GM23248 (cell line): ENCODE measurements at places on chromosomes 2 and 18. TPM values are rescaled to one million over a fixed set of nuclear protein-coding genes. Genes with fewer than 3 reads are reported as not detected.

DNA sequence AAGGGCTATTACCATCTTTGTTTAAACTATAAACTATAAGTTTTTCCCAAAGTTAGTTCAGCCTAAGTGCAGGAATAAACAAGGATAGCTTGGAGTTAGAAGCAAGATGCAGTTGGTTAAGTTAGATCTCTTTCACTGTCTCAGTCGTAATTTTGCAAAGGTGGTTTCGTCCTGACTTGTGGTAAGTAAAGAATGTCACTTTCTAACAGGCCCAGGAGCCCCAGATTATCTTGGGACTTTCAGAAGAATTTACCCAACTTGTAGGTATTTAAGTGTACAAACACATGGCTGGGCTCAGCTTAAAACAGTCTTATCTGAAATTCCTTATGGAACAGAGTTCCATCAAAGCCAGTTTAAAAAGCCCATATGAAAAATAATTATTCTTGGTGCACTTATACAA is 18.3 kb upstream of the FAM98A start:
- H3K27ac ChIP-seq, result no peak overlapping the region
- no peaks in the 10 kb centered on the region for H3K4me1 ChIP-seq
- DNase-seq, result no peak
- H3K27me3 ChIP-seq, result no peaks in the 10 kb centered on the region
- no peak overlapping the region for H3K4me3 ChIP-seq

DNA sequence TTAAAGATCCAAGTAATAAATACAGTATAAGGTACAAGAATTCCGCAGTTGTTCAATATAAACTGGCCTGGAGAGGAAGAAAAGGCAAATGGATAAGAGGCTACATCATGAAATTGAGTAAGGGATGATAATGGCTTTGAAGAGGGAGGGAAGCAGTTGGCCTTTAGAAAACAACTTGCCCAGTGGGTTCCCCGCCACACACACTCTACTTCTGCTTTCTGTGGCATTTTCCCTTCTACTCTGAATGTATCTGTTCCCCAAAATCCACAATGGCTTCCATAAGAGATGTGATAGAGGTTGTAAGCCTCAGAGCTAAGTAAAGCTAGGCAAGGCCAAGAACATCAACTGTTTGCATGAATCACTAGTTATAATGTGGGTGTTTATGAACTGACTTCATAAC is 221.3 kb downstream of the MBD2 start:
- no peaks in the 10 kb centered on the region for H3K27me3 ChIP-seq
- H3K4me3 ChIP-seq, result no peak overlapping the region
- no peak overlapping the region for H3K27ac ChIP-seq
- no peaks in the 10 kb centered on the region for H3K4me1 ChIP-seq
- no peak for DNase-seq

- H3K36me3 ChIP-seq, result peaks cover 10% of the 10 kb centered on the region; the same call in 1 of the 2 replicates
- peak; percentile 35 for DNase-seq
- no peaks in the 10 kb centered on the region for H3K27me3 ChIP-seq
Measured at GRCh38 chr2:117985092-117985491, 28.8 kb downstream of the CCDC93 start.

DNA sequence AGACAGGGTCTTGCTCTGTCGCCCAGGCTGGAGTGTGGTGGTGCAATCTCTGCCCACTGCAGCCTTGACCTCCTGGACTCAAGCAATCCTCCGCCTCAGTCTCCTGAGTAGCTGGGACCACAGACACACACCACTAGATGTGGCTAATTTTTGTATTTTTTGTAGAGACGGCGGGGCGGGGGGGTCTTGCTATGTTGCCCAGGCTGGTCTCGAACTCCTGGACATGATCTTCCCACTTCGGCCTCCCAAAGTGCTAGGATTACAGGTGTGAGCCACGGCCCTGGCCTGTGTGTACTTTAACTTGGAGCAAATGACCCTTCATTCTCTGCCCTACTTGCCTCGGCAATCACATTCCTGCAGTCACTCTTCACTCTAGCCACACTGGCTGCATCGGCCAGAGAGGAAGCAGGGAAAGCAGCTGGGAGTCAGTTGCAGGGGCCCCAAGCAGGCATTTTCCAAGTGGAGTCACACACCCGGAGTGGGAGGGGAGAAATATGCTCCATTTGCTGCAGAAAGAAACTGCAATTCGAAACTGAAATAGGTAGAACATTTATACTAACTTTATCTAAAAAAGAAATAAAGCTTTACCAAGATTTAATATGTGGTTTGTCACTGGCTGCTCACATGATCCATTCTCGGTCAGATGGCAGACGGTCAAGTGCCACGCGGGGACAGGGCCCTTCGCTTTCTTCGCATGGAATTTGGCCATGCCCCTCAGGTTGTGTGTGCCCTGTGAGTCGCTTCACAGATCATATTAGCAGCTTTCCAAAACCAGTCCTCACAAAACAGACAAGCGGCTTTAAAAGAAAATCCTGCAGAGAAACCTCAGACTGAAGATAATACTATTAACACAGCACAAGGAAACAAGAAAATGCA is 37.1 kb downstream of the FAM161A start:
- H3K27me3 ChIP-seq, result no peaks in the 10 kb centered on the region
- no peaks in the 10 kb centered on the region for H3K36me3 ChIP-seq
- no peak overlapping the region for H3K27ac ChIP-seq
- DNase-seq, result peak; percentile 23

DNA sequence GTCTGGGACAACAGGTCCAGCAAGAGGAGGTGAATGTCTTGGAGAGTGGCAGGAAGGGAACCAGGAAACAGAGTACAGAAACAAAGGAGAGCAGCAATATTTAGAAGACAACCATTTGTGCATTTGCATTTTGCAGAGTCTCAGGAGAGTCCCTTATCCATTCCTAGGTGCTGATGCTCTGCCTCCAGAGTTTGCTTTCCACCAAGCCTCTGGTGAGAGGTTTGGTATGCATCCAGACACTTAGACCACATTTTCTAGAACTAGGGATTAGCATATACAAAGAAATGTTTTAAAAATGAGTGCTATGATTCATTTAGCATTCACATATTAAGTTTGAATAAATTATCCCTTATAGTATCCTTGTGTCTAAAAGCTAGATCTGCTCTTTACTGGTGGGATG is 18.5 kb upstream of the LRATD1 start:
- DNase-seq, result peak; percentile 4
- no peaks in the 10 kb centered on the region for H3K36me3 ChIP-seq
- H3K4me1 ChIP-seq, result no peaks in the 10 kb centered on the region
- no peak overlapping the region for H3K4me3 ChIP-seq

GRCh38 chr2:170166735-170167134 is 11.2 kb upstream of the MYO3B start:
- DNase-seq, result no peak
- no peak overlapping the region for H3K4me3 ChIP-seq
- no peaks in the 10 kb centered on the region for H3K36me3 ChIP-seq

DNA sequence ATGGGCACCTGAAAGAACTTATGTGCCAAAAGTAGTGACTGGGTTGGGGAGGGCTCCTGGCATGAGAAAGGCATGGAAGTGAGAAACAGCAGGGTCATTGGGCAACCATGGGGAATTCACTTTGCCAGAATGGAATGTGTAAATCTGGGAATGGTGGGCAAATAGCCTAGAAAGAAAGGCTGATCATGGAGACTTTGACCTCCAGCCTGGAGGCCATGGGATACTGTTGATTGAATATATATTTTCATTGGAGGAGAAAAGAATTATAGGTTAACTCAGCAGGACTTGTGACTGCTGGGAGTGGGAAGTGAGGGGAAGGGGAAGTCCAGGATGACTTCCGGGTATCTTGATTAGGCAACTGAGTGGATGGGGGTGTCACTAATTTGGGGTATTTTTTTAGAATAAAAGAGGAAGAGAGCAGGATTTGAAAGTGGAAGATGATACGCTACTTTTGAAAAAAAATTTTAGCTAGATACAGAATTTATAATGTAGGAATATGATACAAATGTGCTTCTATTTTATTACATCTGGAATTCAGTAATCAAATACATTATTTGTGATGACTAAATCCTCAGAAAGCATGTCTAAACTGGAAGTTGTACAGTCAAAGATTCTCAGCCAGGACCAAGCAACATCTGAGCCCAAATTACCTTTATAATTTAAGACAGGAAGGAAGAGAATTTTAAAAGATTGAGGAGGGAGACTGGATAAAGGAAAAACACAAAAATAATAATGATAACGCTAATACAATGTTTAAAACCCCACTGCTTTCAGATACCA is 116.2 kb downstream of the GATA6 start:
- no peak overlapping the region for H3K27ac ChIP-seq
- H3K27me3 ChIP-seq, result no peaks in the 10 kb centered on the region
- no peaks in the 10 kb centered on the region for H3K36me3 ChIP-seq
- peak; percentile 16 for DNase-seq

DNA sequence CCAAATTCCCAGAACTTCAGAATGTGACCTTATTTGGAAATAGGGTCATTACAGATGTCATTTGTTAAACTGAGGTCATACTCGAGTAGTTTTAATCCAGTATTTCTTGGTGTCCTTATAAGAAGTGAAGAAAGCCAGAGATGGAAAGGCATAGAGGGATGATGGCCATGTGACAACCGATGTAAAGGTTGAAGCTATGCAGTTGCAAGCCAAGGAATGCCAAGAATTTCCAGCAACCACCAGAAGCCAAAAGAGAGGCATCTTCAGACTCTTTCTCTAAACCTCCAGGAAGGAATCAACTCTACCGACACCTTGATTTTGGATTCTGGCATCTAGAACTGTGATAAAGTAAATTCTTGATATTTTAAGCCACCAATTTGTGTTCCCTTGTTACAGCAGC is 242.2 kb downstream of the CDH20 start:
- no peaks in the 10 kb centered on the region for H3K27me3 ChIP-seq
- H3K4me3 ChIP-seq, result no peak overlapping the region
- H3K4me1 ChIP-seq, result peaks cover 7% of the 10 kb centered on the region
- peak; percentile 19 for DNase-seq
- H3K27ac ChIP-seq, result no peak overlapping the region
- no peaks in the 10 kb centered on the region for H3K36me3 ChIP-seq

DNA sequence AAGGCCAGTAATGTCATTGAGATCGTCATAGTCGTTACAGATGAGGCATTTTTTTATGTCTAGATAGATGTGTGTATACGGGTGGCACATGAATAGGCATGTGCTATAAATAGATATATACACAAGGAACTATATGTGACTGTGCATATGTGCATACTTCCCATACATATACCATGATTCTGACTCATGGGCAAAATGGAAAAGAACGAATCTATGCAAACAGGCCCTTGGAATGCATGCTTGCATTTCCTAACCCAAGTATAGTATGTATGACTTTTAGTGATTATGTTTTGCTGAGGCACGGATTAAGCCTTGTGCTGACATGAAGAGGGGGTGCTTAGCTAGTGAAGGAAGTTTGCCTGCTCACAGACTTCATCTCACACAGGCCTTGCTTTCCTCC is 111.7 kb downstream of the BCL11A start:
- no peaks in the 10 kb centered on the region for H3K27me3 ChIP-seq
- DNase-seq, result no peak
- no peak overlapping the region for H3K4me3 ChIP-seq

DNA sequence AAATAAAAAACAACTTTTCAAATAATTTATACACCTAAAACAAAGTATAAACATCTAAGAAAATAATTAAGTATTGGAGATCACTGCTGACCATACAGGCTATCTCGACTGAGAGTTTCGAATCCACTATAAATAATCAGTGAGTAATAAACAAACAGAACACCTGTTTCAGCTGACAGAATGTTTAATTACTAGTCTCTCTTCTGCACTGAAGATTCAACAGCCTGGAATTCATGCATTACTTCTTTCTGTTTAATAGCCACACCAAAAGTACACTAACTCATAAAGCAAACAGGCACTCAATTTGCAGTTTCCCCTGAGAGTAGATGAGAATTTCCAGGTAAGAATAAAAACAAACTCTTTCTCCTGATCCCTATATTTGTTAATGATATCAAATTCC is 138.5 kb downstream of the RBMS1 start:
- peaks cover 12% of the 10 kb centered on the region; the same call in 1 of the 2 replicates for H3K36me3 ChIP-seq
- peaks cover 72% of the 10 kb centered on the region for H3K4me1 ChIP-seq

DNA sequence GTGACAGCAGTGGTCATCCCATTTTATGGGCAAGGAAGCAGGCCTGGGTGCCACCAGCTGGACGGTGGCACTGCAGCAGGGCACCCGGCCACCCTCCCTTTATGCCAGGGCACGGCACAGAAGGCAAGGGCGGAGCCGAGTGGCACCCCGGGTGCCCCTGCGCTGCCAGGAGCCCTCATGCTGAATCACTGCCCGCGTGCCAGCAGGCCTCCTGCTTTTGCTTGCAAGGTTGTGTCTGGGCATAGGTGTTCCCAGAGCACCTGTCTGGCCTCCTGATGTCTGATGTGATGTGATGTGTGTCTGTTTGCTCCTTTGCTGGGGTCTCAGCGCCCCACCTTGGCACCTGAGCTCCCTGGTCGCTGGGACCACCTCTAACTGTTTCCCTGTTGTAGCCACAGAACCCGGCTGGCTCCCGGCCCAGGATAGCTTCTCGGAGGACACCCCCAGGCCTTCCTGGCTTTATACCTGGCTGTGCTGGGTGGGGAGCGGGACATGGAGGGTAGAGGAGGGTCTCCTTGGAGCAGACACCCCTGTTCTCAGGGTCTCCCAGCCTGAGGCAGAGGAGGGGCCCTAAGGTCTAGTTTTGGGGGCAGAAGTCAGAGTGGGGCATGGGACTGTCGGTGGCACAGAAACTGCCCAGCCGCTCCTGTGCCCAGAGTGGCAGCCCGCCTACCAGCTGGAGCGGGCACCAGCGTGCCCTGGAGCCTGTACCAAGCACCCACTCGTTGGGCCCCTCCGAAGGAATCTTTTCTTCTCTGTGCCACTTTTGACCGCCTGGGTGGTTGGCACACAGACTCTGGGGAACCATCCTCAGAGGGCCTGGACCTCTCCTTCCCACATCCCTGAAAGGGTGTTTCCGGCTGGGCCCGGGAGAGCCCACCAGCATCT is 3.6 kb downstream of the GPC1 start:
- DNase-seq, result no peak
- no peaks in the 10 kb centered on the region for H3K36me3 ChIP-seq
- no peak overlapping the region for H3K4me3 ChIP-seq
- H3K4me1 ChIP-seq, result peaks cover 4% of the 10 kb centered on the region; the same call in 1 of the 2 replicates
- H3K27ac ChIP-seq, result no peak overlapping the region

DNA sequence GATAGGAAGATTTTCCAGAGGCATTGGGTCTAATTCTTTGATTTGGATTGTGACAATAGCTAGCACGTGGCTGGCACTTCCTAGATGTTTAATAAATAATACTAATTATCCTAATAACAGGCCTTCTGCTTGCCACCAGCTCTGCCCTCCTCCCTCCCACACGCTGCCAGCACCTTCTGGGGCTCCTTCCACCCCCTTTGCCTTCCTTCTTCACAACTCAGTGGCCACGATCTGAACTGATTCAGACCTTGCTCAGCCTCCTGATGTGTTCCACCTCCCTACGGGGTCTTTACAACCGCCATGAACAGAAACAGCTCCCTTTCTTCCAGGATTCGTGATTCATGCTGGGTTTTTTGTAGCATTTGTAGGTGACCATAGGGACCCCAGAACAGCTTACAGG is 310.3 kb upstream of the HS6ST1 start:
- H3K4me1 ChIP-seq, result peaks cover 17% of the 10 kb centered on the region
- H3K36me3 ChIP-seq, result no peaks in the 10 kb centered on the region
- DNase-seq, result no peak
- H3K4me3 ChIP-seq, result no peak overlapping the region

Gene KCNE4
- 3.8 and 5.9 TPM in 2 replicates for total RNA-seq

Gene BOLL
- not detected in 2 replicates for total RNA-seq

Gene CSRNP3
- total RNA-seq, result 0.43 and 1.1 TPM in 2 replicates

Gene GCG
- total RNA-seq, result not detected in 2 replicates

Gene SNED1
- total RNA-seq, result 29.4 and 36.2 TPM in 2 replicates

Gene ITPRIPL1
- total RNA-seq, result 0.25 and 0.32 TPM in 2 replicates
